ENCODE measurements at places on chromosomes 11 and 22.

- DNase-seq, result no peak
These were observed 25.5 kb downstream of the FCHSD2 start for GRCh38 chr11:73116636-73117035.

- no peak for DNase-seq
These were observed 6.6 kb upstream of the SELENOO start for GRCh38 chr22:50194037-50194805.

GRCh38 chr11:1442163-1442562 is 44.4 kb downstream of the MOB2 start:
- no peak for DNase-seq

- no peak for DNase-seq
These were observed 7.0 kb upstream of the SH3BP1 start for GRCh38 chr22:37632174-37633088.

DNA sequence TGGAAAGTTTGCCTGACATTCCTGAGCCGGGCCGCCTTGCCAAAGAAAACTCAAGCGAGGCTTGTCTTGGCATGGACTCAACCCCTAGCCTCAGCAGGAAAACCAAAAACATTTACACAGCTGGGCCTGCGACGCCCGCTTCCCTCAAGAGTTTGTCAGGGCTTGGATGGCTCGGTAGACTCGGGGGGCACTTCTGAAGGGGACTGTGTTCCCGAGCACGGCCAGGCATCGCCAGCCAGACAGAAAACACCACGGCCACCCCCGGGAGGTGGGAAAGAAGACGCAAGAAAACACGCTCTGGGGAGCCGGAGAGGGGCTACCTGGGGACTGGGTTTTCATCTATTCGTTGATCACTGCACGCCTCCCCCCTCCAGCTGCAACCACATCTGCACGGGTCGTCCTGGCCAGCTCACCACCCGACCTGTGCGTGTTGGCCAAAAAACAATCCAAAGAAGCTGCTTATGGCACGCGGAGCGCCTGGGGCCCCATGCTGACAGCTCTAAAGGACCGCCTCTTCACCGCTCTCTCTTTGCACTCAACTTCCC is 380.7 kb downstream of the MN1 start:
- no peak for DNase-seq

DNA sequence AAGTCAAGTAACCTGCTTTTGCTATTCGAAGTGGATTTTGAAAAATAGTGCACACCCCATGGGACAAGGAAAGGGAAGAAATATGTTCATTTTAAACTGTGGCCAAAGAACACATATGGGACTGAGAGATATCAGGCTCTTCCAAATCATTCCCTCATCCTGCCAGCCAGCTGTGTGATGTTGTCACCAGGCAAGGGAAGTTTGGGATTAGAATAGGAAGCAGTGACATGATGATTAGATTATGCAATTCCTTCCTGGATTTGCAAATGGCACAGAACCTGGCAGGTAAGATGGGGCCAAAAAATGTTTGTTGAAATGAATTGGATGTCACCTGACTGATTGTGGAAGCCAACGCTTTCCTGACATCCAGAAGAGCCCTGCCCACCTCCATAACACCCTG is 4.9 kb upstream of the SCN3B start:
- DNase-seq, result no peak

DNA sequence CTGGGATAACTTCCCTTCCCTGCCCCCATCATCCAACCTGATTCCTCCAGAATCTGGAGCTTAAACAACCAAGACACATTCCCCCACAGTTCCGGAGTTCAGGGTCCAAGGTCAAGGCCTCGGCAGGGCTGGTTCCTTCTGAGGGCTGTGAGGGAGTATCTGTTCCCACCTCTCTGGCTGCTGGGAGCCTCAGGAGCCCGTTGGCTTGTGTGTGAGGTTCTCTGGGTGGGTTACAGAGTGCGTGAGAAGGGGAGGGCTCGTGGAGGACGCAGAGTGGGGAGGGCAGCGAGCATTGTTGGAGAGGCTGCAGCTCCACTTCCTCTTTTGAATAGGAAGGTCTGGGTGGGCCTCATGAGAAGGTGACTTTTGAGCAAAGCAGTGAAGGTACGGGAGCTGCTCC is 8.5 kb downstream of the SERHL2 start:
- no peak for DNase-seq

DNA sequence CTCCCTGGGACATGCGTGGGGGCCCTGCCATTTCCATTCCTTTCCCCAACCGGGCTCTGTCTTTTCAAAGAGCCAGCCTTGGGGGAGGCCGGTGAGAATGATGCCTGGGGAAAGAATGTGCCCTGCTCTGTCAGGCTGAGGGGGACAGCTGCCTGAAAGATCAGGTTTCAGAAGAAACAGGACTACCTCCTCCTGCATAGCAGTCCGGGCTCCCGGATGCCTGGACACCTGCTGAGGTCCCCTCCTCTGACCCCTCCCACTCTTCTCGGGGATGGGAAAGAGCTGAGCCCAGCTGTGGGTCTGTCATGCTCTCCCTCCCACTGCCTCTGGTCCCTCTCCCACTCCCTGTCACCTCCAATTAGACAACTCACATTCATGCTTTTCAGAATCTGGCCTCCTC is 41.8 kb upstream of the CDON start:
- no peak for DNase-seq

GRCh38 chr22:48368975-48369525 is 1458.6 kb downstream of the BRD1 start:
- no peak for DNase-seq

DNA sequence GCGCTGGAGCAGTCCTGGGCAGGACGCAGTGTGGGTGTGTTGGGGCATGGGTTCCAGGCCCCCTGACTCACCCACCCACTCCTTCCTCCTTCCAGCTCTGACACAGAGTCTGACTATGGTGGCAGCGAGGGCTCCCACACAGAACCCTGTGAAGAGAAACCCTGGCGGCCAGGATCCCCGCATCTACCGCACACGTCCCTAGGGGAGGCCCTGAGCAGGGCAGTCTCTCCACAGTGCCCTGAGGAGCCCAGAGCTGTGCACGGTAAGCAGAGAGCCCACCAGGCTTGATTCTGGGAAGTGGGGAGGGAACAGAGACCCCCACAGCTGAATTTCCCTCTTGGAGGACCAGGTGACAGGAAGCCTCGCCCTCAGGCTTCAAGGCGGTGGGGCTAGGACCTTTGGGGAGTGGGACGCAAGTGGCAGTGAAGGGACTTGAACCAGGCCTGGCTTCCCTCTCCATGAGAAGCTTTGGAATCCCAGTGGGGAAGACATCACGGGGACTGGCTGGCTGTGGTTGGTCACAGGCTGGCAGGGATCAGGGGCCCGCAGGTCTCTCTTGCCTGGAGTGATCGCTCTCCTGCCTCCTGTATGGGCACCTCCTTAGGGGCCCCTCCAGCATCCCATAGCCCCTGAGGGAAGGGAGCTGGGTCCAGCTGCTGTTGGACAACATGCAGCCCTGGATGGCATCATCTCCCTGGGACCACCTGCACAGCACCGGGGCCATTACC is 96.4 kb upstream of the PARVA start:
- DNase-seq, result no peak

DNA sequence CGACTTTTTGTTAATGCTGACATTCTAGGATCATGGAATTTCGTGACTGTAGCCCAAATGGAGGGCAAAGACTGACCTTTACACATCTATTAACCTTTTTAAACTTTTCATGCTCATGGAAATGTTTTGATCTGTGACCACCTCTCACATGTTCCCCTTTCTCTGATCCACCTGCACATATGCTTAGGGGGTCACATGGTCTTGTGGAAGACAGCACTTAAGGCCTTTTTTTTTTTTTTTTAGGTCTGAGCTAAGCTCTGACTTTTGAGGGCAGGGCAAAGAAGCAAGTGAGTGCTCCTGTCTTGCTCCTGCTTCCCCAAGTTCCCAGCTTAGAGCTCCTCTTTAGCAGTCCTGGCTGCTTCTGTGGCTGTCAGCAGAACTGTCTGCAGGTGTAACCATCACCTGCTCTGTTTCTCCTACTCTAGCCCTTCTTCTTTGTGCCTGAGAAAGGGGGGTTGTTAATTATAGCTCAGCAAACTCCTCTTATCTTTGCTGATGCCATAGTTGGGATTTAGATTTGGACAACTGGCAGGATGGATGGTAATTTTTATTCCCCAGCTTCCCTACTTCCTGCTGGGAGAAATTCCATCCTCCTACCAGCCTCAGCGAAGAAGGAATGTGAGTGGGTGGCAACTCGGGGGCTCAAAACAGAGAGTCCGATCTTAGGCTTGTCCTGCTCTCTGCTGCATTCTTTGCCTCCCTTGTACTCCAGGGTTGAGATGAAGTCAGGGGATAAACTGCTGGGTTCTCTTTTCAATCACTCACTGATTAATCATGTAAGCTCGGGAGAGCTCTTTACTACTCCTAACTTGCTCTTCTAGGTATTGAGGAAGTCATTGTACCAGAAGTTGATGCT is 64.4 kb downstream of the GRAMD1B start:
- DNase-seq, result no peak

DNA sequence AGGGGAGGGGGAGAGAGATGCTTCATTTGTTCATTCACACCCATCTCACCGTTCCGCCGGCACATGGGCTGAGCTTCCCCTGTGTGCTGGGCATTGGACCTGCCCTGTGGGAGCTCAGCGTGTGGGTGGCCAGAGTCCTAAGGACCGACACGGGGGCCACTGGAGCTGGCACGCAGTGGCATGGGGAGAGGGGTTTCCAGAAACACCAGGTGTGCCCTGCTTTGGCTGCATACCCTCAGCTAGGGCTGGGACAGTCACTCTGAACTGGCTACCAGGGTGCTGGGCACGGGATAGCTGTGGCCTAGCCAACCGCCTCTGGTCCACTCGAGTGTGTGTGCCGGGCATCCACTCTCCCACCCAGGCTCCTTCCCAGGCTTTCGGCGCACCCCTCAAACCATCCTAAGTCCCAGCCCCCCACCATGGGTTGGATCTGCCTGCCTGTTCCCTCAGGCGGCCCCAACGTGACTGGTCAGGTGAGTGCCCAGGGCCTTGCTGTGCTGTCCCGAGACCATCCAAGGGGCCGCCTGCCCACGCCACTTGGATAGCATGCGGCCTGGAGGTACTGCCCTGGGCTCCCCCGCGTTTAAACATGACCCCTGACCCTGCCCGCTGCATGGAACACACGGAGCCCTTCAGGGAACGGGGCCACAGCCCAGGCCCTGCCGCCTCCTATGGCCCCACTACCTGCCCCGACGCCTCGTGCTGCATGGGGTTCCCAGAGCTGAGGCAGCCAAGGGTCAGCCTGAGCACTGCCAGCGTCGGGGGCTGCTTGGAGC is 51.6 kb upstream of the LINC01488 start:
- DNase-seq, result no peak

GRCh38 chr11:81270686-81271085 is 1463.0 kb downstream of the FAM181B start:
- DNase-seq, result no peak

Data from NCI-H2107 (cell line).